Activated CD8-positive, alpha-beta memory T cell treated with anti-CD3 and anti-CD28 coated beads, Interleukin-2, amount 10 ng/mL, durations not matched to agents 7 days and 5 days (primary cell): ENCODE measurements at places on chromosomes 6 and 20.

DNA sequence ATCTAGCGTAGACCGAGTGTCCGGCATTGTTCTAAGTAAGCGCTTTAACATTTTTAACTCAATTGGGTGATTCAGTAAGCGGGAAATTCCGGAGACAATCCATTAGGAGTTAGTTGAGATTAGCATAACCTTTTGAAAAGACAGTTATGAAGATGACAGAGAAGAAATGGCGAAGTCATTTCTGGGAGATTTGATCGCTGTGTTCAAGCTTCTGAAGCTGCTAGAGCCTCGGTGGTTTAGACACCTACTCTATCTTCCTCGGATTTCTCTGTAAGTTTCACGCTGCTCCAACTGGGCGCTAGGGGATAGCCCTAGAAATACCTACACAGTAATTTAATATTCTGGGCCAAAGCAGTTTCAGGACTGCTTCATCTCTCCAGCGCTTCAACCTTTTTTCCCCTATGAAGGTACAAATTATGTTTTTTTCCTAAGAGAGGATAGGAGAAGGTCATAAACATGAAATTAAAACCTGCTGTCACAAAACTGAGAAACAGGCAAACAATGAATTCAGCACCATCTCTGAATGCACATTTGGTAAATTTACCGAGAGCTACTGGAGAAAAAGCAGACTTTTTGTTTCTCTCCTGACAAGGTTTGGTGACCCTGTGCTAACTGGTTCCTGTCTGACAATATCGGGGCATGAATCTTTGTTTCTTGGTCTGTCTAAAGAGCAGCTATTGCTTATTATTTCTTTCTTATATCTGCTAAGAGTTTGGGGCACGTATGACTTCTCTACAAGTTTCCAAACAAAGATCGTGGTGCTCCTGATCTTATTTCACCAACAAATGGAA, 22.4 kb downstream of the ZNF311 start:
- DNase-seq: no peak

- no peak for DNase-seq
Measured at GRCh38 chr6:144534180-144534579, 249.0 kb downstream of the UTRN start.

DNA sequence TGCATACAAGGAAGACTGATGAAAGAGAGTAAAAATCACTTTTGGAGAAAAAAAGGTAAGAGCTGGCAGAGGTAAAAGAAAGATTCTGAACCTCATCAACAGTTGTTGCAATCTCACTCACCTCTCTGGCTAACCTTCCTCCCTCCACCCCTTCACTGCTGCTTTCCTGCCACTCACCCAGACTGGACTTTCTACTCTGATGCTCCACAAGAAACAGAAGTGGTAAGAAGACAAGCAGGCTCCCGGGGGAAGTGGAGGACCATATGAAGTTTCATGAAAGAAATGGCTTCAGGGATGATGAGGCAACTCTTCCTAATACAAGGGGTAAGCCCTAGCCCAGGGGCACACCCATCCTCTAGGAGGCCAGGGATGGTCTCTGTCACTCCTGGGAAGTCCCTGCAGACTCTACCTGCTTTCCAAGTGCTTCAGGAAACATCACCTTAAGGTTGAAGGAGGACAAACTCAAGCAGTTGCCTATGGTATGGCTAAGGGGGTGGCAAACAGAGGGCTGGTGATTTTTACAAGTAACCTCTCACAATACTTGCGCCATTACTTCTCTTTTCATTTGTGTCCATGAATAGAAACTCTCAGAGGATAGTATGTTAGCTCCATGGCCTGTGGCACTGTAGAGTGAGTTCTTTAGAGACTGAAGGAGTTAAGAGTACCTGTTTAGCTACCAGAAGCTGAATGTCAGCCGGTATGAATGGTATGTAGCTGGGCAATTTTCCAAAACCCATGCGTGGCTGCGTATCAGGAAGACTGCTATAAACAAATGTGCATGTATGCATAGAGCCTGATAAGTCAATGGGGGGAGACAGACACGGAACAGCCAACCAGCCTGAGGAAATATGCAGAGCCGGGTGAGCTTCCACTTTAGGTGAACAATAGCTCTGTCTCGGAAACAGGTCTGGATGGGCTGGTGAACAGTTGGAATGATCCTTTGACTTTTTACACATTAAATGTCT, 112.0 kb downstream of the BACH2 start:
- no peak for DNase-seq

GRCh38 chr20:23998392-23998791, 9.8 kb upstream of the GGTLC1 start:
- DNase-seq: no peak

- no peak for DNase-seq
Measured at GRCh38 chr6:167872538-167873210, 46.0 kb downstream of the AFDN start.

- no peak for DNase-seq
Measured at GRCh38 chr6:142635130-142635529, 309.8 kb downstream of the HIVEP2 start.

DNA sequence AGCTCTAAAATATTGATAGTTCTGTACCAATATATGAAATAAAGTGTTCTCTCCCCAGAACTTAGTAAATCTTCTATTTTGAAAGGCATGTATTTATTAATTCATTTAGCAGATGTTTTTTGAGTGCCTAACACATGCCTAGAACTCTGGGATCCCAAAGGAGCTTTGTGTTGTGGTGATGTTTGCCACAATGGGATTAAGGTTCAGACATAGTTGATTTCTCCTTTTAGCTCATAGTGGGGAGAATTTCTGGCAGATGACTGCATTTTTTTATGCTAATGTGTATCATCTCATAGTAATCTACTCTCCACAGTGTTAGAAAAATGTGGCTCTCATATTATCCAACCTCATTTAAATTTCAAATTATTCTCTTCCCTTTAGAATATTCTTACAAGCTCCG, 21.7 kb downstream of the MYB start:
- no peak for DNase-seq

GRCh38 chr6:142376115-142376514, 74.3 kb downstream of the ADGRG6 start:
- no peak for DNase-seq
